ENCODE measurements at places on chromosomes 4 and X.
A peak's percentile ranks its signal among the peaks of the same experiment; 100 is the strongest.

DNA sequence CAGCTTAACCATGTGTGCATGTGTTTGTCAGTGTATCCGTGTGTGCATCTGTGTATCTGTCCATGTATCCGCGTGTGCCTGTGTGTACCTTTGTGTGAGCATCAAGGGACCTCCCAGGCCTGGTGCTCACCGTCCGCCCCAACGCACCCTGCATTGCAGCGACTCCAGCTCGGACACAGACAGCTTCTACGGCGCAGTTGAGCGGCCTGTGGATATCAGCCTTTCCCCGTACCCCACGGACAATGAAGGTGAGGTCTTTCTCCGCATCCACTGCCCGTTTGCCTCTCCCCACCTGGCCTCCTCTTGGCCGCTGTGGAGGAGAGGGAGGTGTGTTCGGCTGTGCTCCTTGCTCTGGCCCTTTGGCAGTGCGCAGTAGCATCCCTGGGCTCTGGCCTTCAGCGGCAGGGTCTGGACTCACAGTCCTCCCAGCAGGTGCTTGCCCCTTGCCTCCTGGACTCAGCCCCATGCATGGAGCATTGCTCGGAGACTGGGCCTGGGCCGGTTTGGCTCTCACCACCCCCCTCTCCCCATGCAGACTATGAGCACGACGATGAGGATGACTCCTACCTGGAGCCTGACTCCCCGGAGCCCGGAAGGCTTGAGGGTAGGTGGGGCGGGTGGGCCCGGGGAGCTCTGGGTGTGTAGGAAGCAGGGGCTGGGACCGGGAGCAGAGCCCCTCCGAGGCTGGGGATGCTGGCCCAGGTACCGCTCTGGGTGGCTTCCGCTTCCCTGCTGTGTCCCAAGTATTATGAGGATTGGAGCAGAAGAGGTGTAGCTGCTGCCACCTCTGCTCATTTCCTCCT lies 16.4 kb upstream of the ADD1 start:
- DNase-seq = no peak

GRCh38 chrX:67781132-67781531 lies 237.3 kb downstream of the AR start:
- no peak for DNase-seq

- peak; percentile 29 for DNase-seq
Observed at GRCh38 chr4:122992057-122992456, 69.7 kb upstream of the NUDT6 start.

- DNase-seq = no peak
Observed at GRCh38 chrX:8027827-8028226, 100.6 kb upstream of the PNPLA4 start.

DNA sequence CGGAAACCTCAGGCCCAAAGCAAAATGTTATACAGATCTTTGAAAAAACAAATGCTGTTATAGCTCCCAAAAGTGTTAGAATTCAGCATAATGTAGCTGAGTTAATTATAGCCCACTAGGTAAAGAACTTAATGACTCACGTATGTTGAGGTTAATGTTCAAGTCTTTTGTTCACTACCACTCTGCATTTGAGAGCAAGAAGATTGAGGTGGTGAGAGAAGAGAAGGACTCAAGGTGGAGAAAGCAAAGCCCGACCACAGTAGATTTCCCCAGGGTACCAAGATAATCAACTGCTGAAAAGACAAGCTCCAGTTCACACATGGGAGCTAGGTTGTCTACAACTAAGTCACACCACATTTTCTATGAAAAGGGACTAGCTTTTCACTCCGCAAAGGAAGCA lies 480.2 kb downstream of the DTHD1 start:
- DNase-seq = no peak

DNA sequence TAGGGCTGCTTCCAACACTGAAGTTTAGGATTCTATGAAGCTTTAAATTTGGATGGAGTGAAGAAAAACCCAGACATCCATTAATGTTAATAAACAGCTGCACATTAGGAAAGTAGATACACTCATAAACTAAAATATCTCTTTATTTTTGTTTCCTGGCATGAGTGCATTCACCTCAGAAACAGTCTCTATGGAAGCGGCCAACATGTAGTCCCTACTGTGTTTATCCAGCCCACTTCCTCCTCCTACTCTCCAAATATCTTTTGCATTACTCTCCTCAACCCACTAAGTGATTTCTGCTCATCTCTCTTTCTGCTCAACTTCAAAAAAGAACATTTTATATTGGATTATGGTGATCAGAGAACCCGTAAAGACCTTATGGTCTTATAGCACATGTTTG lies 180.3 kb upstream of the MXRA5 start:
- peak; percentile 76 for DNase-seq

- DNase-seq = no peak
Observed at GRCh38 chrX:25016938-25017598, 1.3 kb upstream of the ARX start.

GRCh38 chrX:121949041-121949760 lies 901.8 kb downstream of the GLUD2 start:
- DNase-seq = peak; percentile 9

DNA sequence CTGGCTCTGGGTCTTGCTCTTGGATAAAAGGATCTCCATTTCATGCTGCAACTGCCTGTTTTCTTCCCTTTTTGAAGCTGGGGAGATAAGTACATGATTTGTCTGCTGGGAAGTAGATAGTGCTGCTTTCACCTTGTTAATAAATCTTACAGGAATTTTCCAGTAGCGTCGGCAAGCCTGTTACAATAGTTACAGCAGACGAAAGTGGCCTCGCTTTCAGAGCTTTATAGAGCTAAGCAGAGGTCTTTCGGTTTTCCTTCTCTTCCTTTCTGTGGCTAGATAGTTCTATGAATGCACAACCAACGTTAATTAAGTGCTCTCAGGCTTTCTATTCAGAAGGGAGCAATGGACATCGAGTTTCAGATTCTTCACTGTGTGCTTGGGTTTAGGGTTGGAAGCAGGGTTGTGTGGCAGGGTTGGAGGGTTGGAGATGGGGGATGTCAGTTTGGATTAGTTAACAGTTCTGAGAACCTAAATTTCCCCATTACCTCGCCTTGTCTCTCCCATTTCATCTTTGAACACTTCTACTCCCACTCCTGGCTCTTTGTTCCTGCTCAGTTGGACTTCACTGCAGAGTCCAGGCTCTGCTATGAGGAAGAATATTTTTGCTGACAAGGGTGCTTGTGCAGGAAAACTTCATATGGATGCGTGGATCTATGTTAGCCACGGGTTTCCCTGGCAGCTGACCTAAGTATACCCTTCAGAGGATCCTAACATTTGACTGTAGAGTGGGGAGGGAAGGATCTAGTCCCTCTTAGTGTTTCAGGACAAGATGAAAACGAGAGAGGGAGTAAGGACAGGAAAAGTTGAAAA lies 237.9 kb downstream of the ARHGAP10 start:
- DNase-seq = no peak

DNA sequence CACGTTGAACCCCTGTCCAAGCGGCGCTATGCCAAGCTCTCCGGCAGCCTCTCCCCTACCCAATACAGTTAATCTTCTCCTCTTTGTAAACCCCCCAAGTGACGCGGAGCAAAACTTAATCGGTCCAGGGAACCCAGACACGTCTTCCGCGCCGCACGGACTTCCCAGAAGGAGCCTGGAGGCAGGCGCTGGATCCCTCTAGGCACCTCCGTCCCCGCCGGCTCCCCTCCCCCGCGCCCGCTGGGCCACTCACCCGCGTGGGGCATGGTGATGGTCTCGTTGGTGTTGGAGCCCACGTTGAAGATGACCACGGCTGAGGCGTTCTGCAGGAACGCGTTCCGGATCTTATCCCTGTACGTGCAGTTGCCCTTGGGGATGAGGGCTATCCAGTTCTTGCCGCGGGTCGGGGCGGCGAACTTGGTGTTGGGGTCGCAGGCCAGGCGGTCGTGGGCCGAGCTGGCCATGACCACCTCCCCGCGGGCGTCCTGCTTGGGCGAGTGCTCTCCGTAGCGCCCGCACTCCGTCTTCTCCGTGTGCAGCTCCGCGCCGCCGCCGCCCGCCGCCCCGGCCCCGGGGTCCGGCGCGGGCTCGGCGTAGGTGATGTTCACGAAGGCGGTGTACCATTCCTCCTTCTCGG lies 1.1 kb downstream of the RNF150 start:
- peak; percentile 22 for DNase-seq

GRCh38 chr4:30117433-30117832 lies 602.7 kb upstream of the PCDH7 start:
- no peak for DNase-seq

GRCh38 chrX:102650903-102651241 lies 411 bp upstream of the GPRASP1 start:
- DNase-seq = no peak

DNA sequence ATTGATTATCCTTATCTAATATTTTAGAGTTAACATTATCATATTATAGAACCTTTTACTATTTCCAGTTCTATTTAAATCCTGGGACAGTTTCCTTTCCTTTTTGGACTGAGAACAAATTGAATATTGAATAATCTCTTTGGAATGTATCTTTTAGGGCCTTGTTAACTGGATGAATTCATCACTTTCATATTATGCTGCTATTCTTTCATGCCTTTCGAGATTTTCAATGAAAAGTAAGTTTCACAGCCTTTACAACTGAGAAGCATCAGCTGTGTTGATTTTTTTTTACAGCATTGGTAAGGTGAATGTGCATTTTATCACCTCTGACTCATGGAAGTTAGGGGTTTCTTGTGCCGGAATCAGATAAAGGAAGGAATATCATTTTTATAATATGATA lies 39.6 kb downstream of the PDLIM5 start:
- peak; percentile 64 for DNase-seq

DNA sequence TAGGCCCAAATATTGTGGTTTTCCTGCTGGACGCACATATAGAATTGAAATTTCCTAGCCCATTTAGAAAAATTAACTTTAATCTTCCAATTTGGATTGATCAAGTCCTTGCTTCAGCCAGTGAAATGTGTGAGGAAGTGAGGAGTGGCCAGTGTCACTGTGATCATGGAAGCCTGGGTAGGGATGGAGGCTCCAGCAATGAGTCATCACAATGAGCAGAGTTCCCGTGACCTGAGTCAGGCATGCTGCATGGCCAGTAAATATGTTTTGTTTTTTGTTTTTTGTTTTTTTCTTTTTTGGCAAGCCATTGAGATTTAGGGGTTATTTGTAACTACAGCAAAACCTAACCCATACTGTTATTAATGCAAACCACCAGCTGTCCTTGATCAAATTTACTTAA lies 52.1 kb downstream of the IDS start:
- peak; percentile 35 for DNase-seq

DNA sequence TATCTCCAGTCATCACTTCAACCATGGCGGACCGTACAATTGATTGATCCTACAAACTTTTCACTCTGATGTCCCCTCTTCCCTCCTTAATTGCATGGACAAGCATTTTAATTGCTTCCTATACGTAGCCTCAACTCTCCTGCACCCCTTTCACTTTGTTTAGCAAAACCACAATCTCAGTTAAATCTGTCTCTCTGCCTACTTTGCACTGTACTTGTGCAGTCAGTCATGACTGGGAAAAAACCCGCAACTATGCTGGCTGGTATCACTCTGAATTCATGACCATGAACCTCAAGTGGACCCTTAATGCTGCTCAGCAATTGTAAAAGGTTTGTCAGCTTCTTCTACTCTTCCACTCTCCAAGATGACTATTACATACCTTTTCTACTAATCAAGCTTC lies 51.7 kb upstream of the AFF2 start:
- DNase-seq = no peak

GRCh38 chr4:27011401-27011800 lies 150.8 kb downstream of the STIM2 start:
- no peak for DNase-seq

- no peak for DNase-seq
Observed at GRCh38 chrX:47633689-47634590, 4.2 kb upstream of the CFP start.

GRCh38 chr4:152894673-152895072 lies 41.5 kb upstream of the FHDC1 start:
- DNase-seq = peak; percentile 79

DNA sequence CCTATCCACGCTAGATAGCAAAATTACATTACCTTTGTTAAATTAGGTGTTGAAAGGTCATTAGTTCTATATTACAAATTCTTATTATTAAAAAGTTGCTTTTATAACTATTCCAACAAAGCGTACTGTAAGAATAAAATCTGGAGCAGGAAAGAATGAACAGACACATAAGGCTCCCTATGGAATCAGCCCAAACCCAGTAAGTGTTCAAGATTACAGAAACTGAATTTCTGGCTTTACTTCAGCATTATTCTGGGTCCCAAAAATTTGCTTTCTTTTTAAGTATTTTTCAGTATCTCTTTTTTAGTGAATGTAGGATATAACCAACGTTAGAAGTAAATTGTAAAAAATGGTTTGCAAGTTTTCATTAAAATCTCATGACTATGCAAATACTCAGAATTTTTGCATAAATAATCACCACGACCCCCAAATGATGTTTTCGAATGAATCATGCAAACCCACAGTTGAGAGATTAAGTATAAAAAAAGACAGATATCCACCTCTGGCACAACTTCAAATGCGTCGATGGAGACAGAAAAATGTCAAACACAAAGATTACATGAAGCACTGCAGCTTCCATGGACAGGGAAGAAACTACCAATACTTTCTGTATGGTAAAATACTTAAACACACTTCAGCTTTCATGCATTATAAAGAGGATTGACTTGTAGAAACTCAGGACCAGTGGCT lies 238.5 kb downstream of the RASL11B start:
- DNase-seq = peak; percentile 95

DNA sequence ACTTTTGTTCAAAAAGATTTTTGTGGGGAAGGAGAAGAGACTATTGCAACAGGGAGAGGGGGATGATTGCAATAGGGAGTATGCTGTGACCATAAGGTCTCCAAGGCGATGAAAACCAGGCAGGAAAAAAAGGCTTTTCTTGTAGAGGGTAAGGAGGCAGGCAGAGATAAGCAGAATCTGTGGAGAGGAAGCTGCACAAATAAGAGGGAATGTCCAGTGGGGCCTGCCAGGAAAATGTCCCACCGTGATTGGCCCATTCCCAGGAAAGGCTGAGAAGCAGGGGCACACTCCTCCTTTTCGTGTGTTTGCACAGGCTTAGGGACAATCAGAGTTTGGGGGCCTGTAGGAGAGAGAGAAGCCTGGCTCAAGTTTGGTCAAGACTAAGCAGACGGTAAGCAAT lies 29.1 kb downstream of the SPACA5 start:
- no peak for DNase-seq

- peak; percentile 52 for DNase-seq
Observed at GRCh38 chr4:113699772-113700171, 61.8 kb downstream of the CAMK2D start.

GRCh38 chrX:143027275-143027674 lies 1.5 kb downstream of the SPANXN4 start:
- DNase-seq = no peak

DNA sequence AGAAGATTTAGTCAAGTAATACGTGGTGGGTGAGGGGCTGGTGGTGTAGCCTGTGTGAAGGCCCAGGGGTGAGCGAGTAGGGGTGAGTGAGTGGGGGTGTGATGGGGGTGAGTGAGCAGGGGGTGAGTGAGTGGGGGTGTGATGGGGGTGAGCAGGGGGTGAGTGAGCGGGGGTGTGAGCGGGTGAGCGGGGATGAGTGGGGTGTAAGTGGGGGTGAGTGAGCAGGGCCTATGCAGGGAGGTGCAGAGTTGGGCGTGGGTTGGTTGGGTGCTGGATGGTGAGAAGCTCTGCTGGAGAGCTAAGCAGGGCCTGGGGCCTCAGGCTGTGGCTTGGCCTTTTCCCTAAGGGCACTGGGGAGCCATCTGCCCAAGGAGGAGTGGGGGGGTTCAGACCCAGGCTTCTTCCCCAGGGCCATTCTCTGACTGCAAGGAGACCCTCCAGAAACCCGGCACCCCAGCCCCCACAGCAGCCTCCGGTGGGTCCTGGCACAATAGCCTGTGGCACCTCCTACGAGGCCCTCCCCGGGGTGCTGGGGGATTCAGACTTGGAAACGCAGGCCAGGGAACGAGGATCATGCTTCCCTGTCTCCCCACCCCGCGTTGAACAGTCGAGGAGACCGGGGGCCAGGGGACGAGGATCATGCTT lies 30.4 kb downstream of the SH3TC1 start:
- no peak for DNase-seq

GRCh38 chrX:55006827-55007621 lies 6.9 kb downstream of the APEX2 start:
- no peak for DNase-seq
